B cell (primary cell): ENCODE measurements at places on chromosomes 13 and 19.
A peak's percentile ranks its signal among the peaks of the same experiment; 100 is the strongest.

DNA sequence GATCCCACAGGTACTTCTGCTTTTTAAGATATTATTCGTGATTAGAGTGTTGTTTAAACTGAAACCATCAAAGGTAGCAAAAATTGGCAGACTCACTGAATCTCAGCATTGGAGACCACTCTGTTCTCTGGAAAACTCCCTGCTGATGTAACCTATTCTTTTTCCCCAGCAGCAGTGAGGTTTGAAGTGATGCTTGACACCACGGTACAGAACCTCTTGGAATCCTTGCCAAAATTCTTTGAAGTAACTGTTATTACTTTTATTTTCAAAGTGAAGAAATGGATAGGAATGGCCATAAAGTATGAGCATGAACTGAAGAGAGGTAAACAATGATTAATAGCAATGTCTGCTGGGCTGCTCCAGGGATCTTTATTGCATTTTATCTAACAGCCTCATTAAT, 66.4 kb upstream of the KL start:
- DNase-seq, result no peak

- no peak for DNase-seq
Measured at GRCh38 chr13:68380041-68380973, 1150.2 kb upstream of the PCDH9 start.

DNA sequence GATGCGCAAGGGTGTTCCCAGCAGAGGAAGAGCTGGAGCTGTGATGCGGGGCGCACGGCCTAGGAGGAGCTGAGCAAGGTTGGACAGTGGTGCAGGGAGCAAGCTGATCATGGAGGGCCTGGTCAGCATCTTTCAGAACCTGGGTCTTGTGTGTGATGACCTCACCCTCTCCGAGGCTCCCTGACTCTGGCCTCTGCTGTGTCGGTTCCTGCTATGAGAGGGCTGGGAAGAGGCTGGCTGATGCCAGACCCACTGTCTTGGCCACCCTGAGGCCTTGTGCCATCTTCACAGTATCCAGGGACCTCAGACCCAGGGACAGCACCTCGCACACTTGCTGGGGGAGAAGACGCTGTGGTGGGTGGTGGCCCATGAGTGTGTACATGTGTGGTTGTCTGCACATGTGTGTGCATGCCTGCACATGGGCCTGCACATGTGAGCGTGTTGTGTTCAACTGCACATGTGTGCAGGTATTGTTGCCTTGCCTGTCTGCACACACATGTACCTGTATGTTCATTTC, 16.5 kb upstream of the C13orf46 start:
- no peak for DNase-seq

GRCh38 chr19:17326595-17326966, 8.1 kb downstream of the ANO8 start:
- DNase-seq, result no peak

GRCh38 chr13:23980160-23980551, 82.9 kb upstream of the C1QTNF9B start:
- peak; percentile 83 for DNase-seq

- DNase-seq, result no peak
Measured at GRCh38 chr13:29165216-29165615, 345.1 kb downstream of the MTUS2 start.

GRCh38 chr19:46283771-46284170, 13.1 kb upstream of the HIF3A start:
- no peak for DNase-seq

DNA sequence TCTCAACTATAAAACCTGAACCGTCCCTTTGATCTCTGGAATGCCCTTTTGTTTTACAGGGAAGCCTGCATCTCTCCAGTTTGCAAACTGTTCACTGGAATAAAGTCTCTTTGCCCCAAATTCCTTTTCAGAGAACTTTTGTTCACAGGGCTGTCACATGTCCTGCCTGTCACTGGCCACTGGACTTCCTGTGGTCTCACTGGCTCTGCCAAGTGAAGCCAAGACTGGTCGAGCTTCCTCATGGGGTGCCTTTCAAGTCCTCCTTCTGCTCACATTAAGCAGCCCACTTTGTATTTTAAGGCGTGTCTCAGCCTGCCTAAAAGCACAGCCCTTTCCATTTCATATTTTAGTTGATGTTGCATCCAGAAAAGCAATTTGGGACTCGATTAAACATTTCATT, 215.7 kb downstream of the KATNAL1 start:
- DNase-seq, result no peak

DNA sequence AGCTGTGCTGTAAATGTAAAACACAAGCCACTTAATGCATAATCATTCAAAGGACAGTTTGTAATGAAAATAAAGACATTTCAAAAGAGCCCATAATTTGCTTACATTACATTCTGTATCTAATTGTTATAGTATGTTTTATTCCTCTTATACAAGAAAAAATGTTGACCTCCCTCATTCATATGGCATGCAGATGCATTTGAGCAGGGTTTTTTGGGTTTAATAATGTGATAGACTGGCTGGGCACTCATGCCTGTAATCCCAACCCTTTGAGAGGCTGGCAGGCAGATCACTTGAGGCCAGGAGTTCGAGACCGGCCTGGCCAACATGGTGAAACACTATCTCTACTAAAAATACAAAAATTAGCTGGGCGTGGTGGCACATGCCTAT, 11.6 kb upstream of the ARL11 start:
- no peak for DNase-seq

- DNase-seq, result no peak
Measured at GRCh38 chr19:46447824-46448223, 19.1 kb upstream of the PNMA8C start.

DNA sequence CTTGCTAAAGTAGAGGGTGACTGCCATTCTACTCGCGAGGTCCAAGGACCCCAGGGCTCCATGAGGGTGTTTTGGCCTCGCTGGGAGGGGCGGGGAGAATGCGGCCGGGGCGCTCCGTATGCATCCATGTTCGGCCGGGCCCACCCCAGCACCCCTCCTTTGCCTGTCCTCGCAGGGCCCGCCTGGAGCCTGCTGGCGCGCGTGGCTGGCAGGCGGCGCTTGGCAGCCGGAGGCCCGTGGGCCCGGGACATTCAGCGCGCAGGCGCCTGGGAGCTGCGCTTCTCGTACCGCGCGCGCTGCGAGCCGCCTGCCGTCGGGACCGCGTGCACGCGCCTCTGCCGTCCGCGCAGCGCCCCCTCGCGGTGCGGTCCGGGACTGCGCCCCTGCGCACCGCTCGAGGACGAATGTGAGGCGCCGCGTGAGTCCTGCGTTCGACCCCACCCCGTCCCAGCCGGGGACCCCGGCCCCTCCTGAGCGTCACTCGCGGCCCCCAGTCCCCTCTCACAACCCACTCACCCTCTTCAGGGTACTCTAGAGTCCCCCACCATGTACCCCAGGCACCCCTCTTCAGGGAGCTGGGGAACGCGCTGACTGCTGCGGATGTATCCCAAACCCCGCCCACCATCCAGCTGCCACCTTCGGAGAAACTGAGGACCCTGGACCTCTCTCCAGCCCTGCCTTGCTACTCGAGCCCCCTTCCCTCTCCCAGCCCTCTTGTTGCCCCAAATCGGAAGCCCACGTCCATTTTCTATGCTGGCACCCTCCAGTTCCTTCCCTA, 4.1 kb downstream of the DLL3 start:
- peak; percentile 83 for DNase-seq

DNA sequence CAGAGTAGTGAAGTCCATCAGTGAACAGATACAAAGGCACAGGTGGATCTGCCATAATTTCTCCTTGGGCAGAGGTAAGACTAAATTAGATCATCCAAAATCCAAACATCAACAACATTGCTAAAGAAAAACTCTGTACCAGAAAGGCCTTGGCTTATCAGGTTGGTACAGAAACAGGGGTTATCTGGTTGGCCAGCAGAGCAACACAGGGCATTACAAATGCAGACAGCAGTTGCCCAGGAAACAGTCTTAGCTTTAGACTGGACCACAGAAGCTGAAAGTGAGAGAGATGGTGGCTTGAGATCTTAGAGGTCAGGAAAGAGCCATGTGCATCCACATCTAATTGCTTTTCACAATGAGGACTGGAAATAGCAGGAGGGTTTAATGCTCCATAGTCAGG, 26.6 kb upstream of the DGKH start:
- no peak for DNase-seq

DNA sequence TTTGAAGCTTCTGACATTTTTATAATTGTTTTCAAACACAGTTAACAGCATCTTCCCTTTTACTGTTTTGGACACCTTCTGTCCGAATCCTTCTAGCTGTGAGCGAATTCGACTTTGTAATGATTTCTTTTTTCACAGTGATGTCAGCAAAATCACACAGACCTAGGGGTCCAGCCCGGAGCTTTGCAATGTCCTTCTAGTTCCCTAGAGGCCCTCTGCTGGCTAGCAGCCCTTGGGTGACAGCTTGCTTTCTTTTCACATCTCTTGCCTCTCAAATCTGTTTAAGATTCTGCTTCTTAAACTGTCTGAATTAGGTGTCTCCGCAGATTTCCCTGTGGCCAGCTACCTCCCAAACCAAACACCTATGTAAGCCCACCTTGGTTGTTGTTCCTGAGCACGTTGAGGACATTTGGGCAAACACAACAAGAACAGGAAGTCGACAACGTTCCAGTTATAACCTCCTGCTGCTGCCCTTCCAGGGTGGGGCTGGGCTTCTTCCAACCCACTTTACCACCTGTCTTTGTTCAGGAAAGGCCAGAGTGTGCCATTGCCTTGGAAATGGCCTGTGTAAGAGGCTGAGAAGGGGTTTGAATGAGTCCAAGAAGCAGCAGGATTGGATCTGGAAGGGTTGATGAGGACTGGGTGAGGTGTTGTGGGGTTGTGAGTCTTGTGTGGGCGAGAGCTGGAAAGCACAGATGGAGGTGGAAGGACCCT, 123.1 kb downstream of the ATP8A2 start:
- no peak for DNase-seq

- peak; percentile 67 for DNase-seq
Measured at GRCh38 chr19:47227352-47228167, 3.4 kb downstream of the BBC3 start.
